ENCODE measurements at places on chromosomes 3 and 15. TPM values are rescaled to one million over a fixed set of nuclear protein-coding genes. Genes with fewer than 3 reads are reported as not detected.

The TF gene
- 1.2 TPM for total RNA-seq

The AQP9 gene
- 0.85 TPM for total RNA-seq

The ZMYND10 gene
- total RNA-seq: 1.2 TPM

The POMGNT2 gene
- total RNA-seq: 15.6 TPM

The CHRNA7 gene
- 3.8 TPM for total RNA-seq

The LRRN1 gene
- total RNA-seq: 18.2 TPM

The RBP2 gene
- total RNA-seq: not detected

The LZTFL1 gene
- total RNA-seq: 39.1 TPM

The IL12A gene
- total RNA-seq: 0.58 TPM

The GOLGA8N gene
- total RNA-seq: 22.3 TPM

The CFAP100 gene
- not detected for total RNA-seq

The AP3B2 gene
- total RNA-seq: 2.0 TPM

The SLC9C1 gene
- 1.9 TPM for total RNA-seq

The SMAD6 gene
- total RNA-seq: 31.1 TPM

The COLQ gene
- total RNA-seq: 6.8 TPM

The LRRC3B gene
- 7.1 TPM for total RNA-seq

The TOPAZ1 gene
- total RNA-seq: not detected

The RBMS3 gene
- total RNA-seq: 136 TPM

The SRGAP3 gene
- 21.4 TPM for total RNA-seq

The LMOD3 gene
- total RNA-seq: 3.0 TPM

The MST1R gene
- 1.7 TPM for total RNA-seq

The ANKRD34C gene
- not detected for total RNA-seq

The SGO1 gene
- total RNA-seq: 6.9 TPM

The PIK3CA gene
- total RNA-seq: 61.2 TPM

The GP5 gene
- total RNA-seq: 0.90 TPM

The CCR8 gene
- not detected for total RNA-seq

The MED12L gene
- 3.1 TPM for total RNA-seq

The NMNAT3 gene
- total RNA-seq: 7.5 TPM

The IGSF11 gene
- total RNA-seq: 3.5 TPM

The GOLGA8Q gene
- total RNA-seq: 5.5 TPM

The SV2B gene
- 4.5 TPM for total RNA-seq

The OSTN gene
- total RNA-seq: 13.9 TPM

The C3orf49 gene
- not detected for total RNA-seq

The MNS1 gene
- 7.1 TPM for total RNA-seq

The CHRNB4 gene
- total RNA-seq: 0.53 TPM

The LRTM1 gene
- 13.4 TPM for total RNA-seq

The AGTR1 gene
- total RNA-seq: 8.1 TPM

The MYL3 gene
- 19.8 TPM for total RNA-seq

The SEMA3G gene
- total RNA-seq: 7.6 TPM

The MRPL47 gene
- total RNA-seq: 34.3 TPM

The HRH1 gene
- 19.0 TPM for total RNA-seq

The RASGRP1 gene
- total RNA-seq: 0.74 TPM

The PAK6 gene
- total RNA-seq: 2.0 TPM

The NXPE3 gene
- 9.3 TPM for total RNA-seq

The POLQ gene
- total RNA-seq: 7.3 TPM

The TBCCD1 gene
- 20.6 TPM for total RNA-seq

The ATR gene
- 53.8 TPM for total RNA-seq

The ACVR2B gene
- total RNA-seq: 11.7 TPM

The CD200R1L gene
- total RNA-seq: not detected

The ABI3BP gene
- total RNA-seq: 103 TPM

The MME gene
- total RNA-seq: 59.3 TPM

The TWF2 gene
- 36.7 TPM for total RNA-seq

The ADAMTS17 gene
- 10.7 TPM for total RNA-seq

The IL1RAP gene
- 21.7 TPM for total RNA-seq

The GOLGA8J gene
- total RNA-seq: not detected

The UBA7 gene
- total RNA-seq: 39.6 TPM

The DUOXA2 gene
- 0.42 TPM for total RNA-seq

The TIGIT gene
- 0.21 TPM for total RNA-seq

The CPEB1 gene
- total RNA-seq: 4.7 TPM

Measured in urinary bladder (tissue), 4 donors.